Kidney epithelial cell (primary cell): ENCODE measurements at places on chromosomes 5 and 9.

DNA sequence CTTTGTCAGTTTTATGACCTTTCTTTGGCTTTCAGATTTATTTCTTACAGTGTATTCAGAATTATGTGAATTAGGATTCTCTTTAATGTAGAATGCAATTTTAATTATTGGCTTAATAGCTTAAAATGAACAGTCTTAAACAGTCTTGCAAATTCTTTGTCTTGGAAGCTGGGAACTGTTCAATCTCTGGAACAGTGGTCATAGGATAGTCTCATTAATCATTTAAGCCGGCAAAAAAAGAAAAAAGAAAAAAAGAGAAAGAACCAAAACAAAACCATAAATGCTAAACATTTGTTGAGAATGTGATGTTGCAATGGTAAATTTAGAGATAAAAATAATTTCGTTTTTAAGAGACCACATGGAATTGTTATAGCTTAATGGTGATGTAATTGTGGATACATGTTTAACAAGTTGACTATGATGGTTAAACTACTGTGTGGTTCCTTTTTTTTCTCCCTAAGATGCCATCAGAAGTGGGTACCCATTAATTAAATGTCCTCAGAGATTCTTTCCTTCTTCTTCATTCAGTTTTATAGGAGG is 61.6 kb downstream of the NNT start:
- DNase-seq = no peak

DNA sequence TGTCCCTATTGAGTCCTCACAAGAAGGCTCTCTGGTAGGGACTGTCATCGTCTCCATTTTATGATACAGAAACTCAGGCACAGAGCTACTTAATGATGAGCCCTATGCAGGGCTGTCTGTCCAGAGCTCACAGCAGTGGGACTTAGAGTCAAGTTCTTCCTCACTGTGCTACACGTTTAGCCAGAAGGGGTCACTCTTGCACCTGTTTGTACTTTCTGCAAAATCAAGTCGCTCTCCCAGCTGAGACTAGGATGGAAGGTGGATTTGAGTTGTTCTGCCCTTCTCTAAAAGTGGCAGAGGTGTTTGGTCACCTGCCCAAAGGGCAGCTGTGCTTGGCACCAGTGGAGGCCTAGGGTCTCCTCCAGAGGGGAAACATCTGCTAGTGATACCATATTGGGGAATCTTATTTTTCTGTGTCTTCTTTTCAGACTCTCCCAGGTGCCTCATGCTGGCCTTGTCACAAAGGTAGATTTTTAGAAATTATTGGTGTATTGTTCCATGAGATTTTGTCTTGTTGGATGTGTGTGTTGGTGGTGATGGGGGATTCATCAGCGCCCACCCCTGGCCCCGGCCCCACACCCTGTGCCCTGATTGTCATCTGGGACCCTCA is 104.2 kb downstream of the PPARGC1B start:
- peak; percentile 78 for DNase-seq

- no peak for DNase-seq
Observed at GRCh38 chr5:141488591-141489561, at the start of gene PCDHGC5. PCDHGC5 (plus strand) TSS chr5:141489081; CDS start chr5:141489241, 160 bp downstream.

GRCh38 chr9:70052768-70053167 is 9.1 kb downstream of the MAMDC2 start:
- DNase-seq = no peak

GRCh38 chr5:180974612-180975315 is 13.9 kb upstream of the BTNL3 start:
- DNase-seq = no peak

DNA sequence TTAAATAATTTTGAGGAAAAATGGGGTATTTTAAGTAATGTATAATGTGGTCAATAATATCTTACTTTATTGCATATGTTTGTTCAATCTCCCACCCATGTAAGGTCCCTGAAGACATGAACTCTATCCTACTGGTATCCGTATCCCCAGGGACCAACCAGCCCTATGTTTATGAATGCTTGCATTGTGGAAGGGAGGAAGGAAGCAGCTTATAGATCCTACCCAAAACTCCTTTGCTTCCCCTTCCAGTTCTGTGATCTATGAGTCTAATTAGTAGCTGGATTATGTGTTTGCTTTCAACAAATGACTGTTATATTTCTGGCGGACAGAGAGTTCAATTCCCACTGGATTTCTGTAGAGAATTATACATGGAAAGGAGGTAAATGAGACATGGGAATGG is 45.6 kb downstream of the CNTRL start:
- DNase-seq = no peak

GRCh38 chr5:169527066-169527465 is 56.5 kb upstream of the SPDL1 start:
- DNase-seq = no peak

DNA sequence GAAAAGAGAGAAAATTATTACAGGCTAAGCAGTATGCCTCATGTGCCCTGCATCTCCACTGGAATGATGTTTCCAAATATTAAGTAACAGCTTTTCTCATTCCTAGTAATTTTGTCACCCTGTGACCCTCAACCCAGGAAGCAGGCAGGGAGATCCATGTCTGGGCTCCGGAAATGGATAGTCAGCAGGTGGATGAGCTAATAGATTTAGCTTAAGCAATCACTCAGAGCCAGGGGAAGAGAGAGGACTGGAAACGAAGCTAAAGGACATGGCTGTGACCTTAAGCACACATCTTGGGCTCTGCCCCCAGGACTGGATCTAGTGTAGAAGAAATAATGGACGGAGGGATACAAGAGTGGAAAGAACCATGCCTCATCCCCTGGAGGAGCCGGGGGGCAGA is 89.5 kb downstream of the ARSB start:
- no peak for DNase-seq

- no peak for DNase-seq
Observed at GRCh38 chr9:106066940-106067524, 372.7 kb downstream of the TMEM38B start.

DNA sequence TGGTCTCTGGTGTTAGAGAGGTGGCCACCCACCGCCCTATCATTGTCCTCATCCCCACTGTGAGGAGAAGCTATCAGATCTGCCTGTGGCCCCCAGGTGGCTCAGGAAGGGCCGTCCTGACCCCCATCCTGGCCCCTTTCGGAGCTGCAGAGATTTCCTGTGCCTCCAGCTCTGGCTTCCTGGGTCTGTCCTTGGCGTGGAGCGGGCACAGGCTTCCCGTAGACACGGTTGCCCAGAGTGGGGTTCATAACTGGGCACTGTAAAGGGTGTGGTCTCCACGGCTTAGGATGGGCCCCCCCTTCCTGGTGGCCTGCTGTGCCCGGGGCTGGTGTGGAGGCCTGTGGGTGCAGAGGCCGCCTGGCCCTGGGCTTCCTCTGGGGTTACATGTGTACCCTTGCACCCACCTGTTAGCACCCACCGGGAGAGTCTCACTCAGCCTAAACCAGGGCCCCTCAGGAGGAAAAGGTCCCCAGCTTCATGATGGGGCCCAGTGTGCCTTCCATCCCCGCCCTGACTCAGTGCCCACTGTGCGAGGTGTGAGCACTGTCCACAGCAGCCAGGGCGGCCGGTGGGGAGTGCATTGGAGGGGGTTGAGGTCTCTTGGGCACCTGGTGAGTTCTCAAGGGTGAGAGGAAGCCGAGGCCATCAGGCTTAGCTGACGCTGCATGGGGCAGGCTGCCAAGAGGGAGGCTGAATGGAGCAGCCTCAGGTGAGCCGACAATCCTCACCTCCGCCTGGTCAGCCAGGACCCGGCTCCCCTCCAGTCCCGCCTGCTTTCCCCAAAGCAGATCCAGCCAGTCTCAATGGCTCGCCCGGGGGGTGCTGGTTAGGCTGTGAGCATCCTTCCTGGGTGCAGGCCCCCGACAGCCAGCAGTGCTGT is 15.3 kb upstream of the AJM1 start:
- DNase-seq = no peak

DNA sequence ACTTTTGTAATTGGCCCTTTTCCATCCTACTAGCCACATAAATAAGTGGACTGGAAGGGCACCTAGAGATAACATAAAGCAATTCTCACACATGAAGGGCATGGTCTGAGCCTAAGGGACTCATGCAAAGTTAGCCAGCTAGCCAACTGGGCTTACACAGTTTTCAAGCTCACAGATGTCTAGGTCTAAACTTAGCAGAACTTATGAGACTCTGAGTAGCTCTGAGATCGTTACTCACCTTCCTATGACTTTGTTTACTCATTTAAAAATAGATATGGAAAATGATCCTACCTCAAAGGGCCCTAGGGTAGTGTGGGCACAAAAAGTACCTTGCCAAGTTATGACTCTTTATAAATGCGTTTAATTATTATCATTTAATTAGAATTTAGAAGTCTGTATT is 410.4 kb upstream of the MPDZ start:
- no peak for DNase-seq

GRCh38 chr5:172762214-172763119 is 8.5 kb downstream of the DUSP1 start:
- DNase-seq = no peak

DNA sequence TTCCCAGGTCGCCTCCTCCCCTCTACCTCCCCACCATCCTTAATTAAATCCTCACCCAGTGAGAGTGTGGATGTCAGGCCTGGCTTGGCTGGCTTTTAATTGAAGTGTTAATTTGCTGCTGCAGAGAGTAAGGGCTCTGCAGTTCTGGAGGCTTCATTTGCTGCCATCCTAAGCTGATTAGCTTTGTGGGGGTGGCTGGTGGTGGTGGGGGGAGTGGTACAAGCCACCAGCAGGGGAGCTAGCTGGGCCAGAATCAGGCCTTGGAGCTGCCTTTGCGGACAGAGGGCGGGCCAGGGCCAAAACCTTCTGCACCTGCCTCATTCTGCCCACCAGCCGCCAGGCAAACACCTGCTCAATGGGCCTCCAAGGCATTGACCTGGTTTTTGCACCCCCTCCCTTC is 26.8 kb upstream of the TIFAB start:
- DNase-seq = no peak

DNA sequence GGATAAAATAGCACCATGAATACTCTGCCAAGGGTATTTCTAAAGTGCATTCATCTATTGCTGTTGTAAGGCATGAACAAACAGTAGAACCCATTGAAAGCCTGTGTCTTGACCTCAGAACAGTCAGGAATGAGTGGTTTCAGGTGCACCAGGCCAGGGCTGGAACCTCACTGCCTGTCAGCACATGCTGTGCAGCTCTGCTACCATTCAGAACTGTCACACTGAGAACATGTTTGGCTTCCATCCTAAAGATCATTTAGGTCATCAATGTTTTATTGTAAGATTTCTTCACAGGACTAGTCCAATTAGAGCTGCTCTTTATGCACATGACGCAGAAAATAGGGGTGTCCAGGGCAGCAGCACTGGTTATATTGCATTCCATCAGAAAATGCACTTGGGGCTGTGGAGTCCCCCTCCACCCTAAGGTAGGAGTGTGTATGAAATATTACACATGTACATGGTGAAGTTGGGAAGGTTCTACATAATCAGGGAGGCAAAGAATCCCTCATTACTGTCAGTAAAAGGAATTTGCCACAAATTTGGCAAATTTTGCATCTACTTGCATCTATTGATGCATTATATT is 408.0 kb downstream of the CTNND2 start:
- DNase-seq = no peak

DNA sequence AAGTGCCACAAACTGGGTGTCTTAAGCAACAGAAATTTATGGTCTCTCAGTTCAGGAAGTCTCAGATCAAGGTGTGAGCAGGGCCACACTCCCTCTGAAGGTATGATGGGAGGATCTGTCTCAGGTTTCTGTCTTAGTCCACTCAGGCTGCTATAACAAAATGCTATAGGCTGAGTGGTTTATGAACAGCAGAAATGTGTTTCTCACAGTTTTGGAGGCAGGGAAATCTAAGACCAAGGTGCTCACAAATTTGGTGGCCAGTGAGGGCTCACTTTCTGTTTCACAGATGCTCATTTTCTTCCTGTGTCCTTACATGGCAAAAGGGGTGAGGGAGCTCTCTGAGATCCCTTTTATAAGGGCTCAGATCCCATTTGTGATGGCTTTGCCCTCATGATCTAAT is 281.4 kb downstream of the CWC27 start:
- DNase-seq = no peak

DNA sequence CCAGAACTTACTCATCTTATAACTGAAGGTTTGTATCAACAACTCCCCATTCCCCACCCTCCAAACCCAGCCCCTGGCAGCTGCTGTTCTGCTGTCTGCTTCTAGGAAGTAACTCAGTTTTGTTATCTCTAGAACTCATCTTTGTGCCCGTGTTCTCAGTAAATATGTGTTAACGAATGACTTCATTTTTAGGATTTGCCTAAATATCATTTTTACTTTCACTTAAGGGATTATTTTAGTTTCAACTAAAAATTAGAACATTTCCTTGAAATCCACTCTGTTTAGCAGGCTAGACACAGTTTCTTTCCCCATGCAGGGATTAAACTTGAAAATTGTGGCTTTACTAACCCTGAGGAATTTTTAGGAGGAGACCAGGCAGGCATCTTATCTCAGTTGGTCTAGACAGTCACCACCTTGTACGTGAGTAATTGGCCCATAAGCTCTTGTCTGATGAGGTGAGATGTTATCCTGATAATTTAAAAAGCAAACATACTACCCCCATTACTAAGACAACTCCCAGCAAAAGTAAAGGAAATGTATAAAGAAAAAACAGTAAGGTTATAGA is 68.2 kb upstream of the TNFAIP8 start:
- DNase-seq = no peak

DNA sequence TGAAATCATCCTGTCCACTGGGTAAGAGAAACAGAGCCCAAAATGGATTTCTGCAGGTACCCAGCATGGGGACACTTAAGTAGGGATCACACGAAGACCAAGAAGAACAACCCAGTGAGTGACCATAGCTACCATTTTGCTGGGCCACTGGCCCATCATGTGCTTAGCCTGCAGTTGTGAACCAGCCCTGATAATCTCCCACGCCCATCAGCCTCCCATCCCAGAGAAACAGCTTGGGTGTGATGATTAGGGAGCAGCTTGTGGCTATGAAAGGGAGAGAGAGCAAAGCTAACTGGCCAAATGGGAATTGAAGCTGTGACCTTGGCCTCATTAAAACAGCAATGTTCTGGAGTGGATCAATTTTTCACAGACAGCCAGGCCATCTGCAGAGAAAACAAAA is 138.5 kb downstream of the SLC24A2 start:
- DNase-seq = no peak

- no peak for DNase-seq
Observed at GRCh38 chr9:110148384-110148783, 59.6 kb downstream of the C9orf152 start.

GRCh38 chr5:131423056-131423455 is 159.2 kb downstream of the CDC42SE2 start:
- no peak for DNase-seq

- no peak for DNase-seq
Observed at GRCh38 chr5:96326902-96327301, 106.1 kb downstream of the PCSK1 start.

- no peak for DNase-seq
Observed at GRCh38 chr5:134493461-134494055, 31.9 kb upstream of the JADE2 start.

- DNase-seq = no peak
Observed at GRCh38 chr9:126857261-126857960, 3.0 kb upstream of the ZBTB34 start.

GRCh38 chr5:159972538-159973362 is 36.2 kb upstream of the TTC1 start:
- DNase-seq = no peak

- no peak for DNase-seq
Observed at GRCh38 chr5:172541099-172541772, 86.9 kb upstream of the SH3PXD2B start.

- no peak for DNase-seq
Observed at GRCh38 chr9:4298255-4299004, 1.4 kb downstream of the GLIS3 start.
